ENCODE measurements at places on chromosomes 13 and 19. TPM values are rescaled to one million over a fixed set of nuclear protein-coding genes. Genes with fewer than 3 reads are reported as not detected.

DNA sequence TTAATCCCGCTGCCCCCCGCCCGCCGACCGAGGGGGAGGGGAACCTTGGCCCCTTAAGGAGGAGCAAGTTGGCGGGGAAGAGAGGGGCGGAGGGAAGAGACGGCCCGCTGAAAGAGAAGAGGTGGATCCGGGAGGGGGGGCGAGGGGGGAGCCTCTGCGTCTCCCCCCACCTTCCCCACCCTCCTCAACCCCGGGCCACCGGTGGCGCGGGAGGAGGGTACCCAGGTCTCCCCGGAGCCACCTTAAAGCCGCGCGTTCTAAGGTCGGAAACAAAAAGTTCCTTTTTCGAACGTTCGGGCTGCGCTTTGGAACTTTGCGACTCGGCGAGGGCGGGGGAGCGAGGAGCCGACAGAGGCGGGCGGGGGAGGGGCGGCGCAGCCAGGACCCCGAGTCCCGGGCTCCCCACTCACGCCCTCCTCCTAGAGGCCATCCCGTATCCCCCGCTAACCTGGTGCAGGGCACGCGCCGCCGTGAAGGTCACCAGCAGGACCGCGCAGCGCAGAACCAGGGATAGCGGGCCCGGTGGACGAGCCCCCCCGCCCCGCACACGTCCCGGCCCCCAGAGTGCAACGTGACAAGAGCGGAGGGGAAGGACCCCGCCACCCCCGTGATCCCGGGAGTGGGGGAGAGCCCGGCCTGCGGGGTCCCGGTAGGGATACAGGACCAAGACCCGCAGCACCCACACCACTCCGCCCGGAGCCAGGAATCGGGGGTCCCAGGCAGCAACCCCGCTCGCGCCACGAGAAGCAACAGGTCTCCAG, 659 bp downstream of the ERF start:
- peak; percentile 78 for DNase-seq
- H3K27ac ChIP-seq = peak overlapping the region; percentile 71
- H3K4me3 ChIP-seq = peak overlapping the region; percentile 72
- peaks cover 36% of the 10 kb centered on the region for H3K4me1 ChIP-seq
- peaks cover 11% of the 10 kb centered on the region for H3K27me3 ChIP-seq
- H3K36me3 ChIP-seq = peaks cover 4% of the 10 kb centered on the region

DNA sequence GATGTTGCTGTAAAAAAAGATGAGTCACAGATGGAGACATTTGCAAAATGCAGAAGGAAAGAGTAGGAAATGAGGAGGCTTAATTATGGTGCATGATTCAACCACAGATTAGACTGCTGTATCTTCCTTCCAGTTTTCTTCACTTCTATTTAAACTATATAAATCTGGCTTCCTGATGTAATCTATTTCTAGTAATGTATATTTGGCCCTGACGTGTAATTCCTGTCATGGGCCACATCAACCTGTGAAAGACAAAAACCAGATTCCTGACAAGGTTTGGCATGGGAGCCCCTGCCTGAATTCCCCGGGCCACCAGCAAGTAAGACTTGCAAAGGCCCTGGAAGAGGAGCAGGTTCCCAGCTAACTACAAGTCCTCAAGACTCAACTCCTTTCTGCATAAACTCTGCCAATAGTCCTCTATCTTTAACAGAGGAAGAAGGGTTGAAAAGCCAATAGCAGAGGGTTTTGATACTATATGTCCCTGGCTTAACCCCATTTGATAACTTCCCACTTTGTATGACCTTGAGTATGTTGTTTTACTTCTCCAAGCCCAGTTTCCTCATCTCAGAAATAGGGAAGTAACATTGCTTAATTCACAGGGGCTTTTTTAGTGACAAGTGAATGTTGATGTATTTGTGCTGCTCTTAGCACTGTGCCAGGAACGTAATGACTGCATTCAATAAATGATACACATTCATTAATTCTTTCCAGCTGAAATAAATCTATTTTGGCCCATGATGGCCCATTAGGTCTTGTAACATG, 172.7 kb downstream of the SPRY2 start:
- no peak overlapping the region for H3K27ac ChIP-seq
- no peaks in the 10 kb centered on the region for H3K27me3 ChIP-seq
- H3K4me3 ChIP-seq = no peak overlapping the region
- DNase-seq = no peak
- H3K4me1 ChIP-seq = no peaks in the 10 kb centered on the region

The UBAC2 gene
- total RNA-seq = 55.2 TPM

- H3K36me3 ChIP-seq = no peaks in the 10 kb centered on the region
- H3K27me3 ChIP-seq = no peaks in the 10 kb centered on the region
- H3K4me3 ChIP-seq = no peak overlapping the region
- H3K27ac ChIP-seq = no peak overlapping the region
Measured at GRCh38 chr13:93413972-93414717, 187.5 kb downstream of the GPC6 start.

GRCh38 chr13:30799356-30799824, 64.0 kb downstream of the ALOX5AP start:
- H3K27me3 ChIP-seq = no peaks in the 10 kb centered on the region
- H3K27ac ChIP-seq = no peak overlapping the region
- H3K4me1 ChIP-seq = peaks cover 48% of the 10 kb centered on the region
- DNase-seq = no peak

The CABP5 gene
- total RNA-seq = not detected

GRCh38 chr19:42548552-42548951, 20.3 kb upstream of the CEACAM1 start:
- peaks cover 19% of the 10 kb centered on the region for H3K27me3 ChIP-seq
- peaks cover 8% of the 10 kb centered on the region for H3K4me1 ChIP-seq
- no peak for DNase-seq
- H3K27ac ChIP-seq = no peak overlapping the region
- no peaks in the 10 kb centered on the region for H3K36me3 ChIP-seq

DNA sequence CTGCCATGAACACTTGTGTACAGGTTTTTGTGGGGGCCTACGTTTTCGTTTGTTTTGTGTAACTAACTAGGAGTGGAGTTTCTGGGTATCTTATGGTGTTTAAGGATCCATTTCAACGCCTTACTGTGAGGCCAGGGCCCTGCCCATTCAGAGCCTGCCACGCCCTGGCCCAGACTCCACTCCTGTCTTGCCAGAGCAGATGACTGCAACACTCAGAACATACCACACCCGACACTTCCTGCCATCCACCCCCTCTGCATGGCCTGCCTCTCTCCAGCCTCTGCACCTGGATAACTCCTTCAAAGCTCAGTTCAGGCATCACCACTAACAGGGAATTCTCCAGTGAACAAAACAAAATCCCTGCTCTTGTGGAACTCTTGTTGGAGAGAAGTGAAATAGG, 43.2 kb downstream of the RGCC start:
- no peaks in the 10 kb centered on the region for H3K36me3 ChIP-seq
- H3K4me1 ChIP-seq = peaks cover 49% of the 10 kb centered on the region
- no peaks in the 10 kb centered on the region for H3K27me3 ChIP-seq
- no peak overlapping the region for H3K4me3 ChIP-seq

The ZNF846 gene
- total RNA-seq = 6.7 TPM

The RB1 gene
- 41.3 TPM for total RNA-seq

All from activated CD4-positive, alpha-beta memory T cell treated with anti-CD3 and anti-CD28 coated beads, Interleukin-2, amount 10 ng/mL, durations not matched to agents 7 days and 5 days (primary cell).